ENCODE measurements at places on chromosomes 3 and 15. TPM values are rescaled to one million over a fixed set of nuclear protein-coding genes. Genes with fewer than 3 reads are reported as not detected.
A peak's percentile ranks its signal among the peaks of the same experiment; 100 is the strongest.

GRCh38 chr3:111173328-111173900, 101.8 kb downstream of the NECTIN3 start:
- no peak for DNase-seq

DNA sequence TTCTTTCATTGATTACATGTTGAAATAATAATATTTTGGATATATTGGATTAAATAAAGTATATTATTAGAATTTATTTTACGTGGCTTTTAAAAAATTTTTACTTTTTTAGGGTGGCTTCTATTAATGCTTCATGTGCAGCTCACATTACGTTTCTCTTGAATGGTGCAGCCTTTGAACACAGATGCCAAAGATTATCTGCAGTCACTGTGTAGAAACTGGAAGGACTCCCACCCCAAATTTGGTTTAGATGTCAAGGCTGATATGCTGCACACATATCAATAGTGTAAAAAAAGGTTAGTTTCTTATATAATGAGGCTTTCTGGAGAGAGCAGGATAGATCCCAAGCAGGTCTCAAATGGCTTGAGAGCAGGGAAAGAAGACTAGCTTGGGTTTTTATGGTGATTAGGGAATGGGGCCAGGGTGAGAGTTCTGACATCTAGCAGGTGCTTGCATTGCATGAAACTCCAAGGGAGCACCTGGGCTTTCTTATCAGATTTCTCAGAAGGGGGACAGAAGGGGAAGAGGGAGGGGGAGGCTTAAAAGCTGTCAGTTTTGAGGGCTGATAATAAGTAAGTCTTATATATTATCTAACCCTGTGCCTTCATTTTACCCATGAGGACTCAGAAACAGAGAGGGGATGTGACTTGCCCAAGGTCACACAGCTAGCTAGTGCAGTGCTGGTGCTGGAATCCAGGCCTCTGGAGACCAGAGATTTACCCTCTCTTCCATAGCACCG, 89.6 kb downstream of the CHST2 start:
- DNase-seq = no peak

DNA sequence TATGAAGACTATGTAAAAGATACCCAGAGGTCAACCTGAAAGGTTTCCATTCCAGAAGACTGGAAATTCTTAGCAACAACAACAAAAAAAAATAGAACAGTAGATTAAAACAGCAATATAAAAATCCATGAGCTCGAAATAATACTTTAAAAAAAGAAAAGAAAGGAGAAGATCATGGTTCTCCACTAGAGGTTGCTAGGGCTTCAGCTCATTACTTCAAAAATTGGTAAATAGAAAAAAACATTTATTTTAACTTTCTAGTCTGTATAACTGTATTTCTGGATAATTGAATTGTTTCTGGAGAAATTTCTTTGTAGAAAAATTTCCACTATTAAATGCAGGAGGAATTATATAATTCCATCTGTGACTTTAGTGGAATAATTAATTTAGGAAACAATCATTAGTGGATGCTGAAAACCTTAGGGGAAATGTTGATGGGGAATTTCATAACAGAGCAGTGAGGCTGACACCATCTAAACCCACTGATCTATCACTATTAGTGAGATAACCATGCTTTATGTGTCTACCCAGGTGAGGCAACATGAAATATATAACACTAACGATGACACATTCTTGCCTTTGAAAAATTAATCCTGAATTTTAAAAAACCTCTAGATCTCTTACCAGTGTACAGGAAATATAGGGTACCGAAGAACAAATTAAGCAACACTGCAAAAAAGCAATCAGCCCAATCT, 62.5 kb upstream of the SNRK start:
- DNase-seq = peak; percentile 63

LDHAL6B gene
- not detected for total RNA-seq

GOLGA6D gene
- total RNA-seq = not detected

Measured in endothelial cell of umbilical vein (primary cell).